ENCODE measurements at places on chromosomes 16 and 17. TPM values are rescaled to one million over a fixed set of nuclear protein-coding genes. Genes with fewer than 3 reads are reported as not detected.

CTRL gene
- polyA plus RNA-seq, result 4.2 TPM

OR3A3 gene
- not detected for polyA plus RNA-seq

HOXB4 gene
- not detected for polyA plus RNA-seq

HAS3 gene
- 32.1 TPM for polyA plus RNA-seq

GSDMA gene
- polyA plus RNA-seq, result 0.03 TPM

HS3ST3A1 gene
- 6.5 TPM for polyA plus RNA-seq

SLC5A10 gene
- polyA plus RNA-seq, result 0.11 TPM

NLK gene
- polyA plus RNA-seq, result 30.5 TPM

C1QL1 gene
- polyA plus RNA-seq, result 16.5 TPM

PPL gene
- polyA plus RNA-seq, result 15.8 TPM

ELP5 gene
- 107 TPM for polyA plus RNA-seq

RAMP2 gene
- polyA plus RNA-seq, result 41.5 TPM

NATD1 gene
- polyA plus RNA-seq, result 5.4 TPM

EARS2 gene
- 111 TPM for polyA plus RNA-seq

CD300E gene
- polyA plus RNA-seq, result not detected

TPSB2 gene
- polyA plus RNA-seq, result 0.08 TPM

KRTAP3-1 gene
- polyA plus RNA-seq, result not detected

CD300A gene
- polyA plus RNA-seq, result 1.3 TPM

Measured in H1 (cell line).